ENCODE measurements at places on chromosomes 13 and 19. TPM values are rescaled to one million over a fixed set of nuclear protein-coding genes. Genes with fewer than 3 reads are reported as not detected.

The ZNF793 gene
- 0.39 TPM for total RNA-seq

The TEX101 gene
- not detected for total RNA-seq

The AMER2 gene
- total RNA-seq = not detected

The GPR32 gene
- total RNA-seq = not detected

The ATP5F1D gene
- 23.6 TPM for total RNA-seq

The MRPL54 gene
- total RNA-seq = 45.1 TPM

The TPTE2 gene
- not detected for total RNA-seq

The C19orf25 gene
- total RNA-seq = 24.4 TPM

The IGSF23 gene
- 0.13 TPM for total RNA-seq

Data from dermis microvascular lymphatic vessel endothelial cell (primary cell).